Temporal lobe (tissue), 4 donors: ENCODE measurements at places on chromosomes 13 and 19. TPM values are rescaled to one million over a fixed set of nuclear protein-coding genes. Genes with fewer than 3 reads are reported as not detected.

The ZNF888 gene
- 3.0 TPM for total RNA-seq

The ACP7 gene
- not detected for total RNA-seq

The POMP gene
- total RNA-seq, result 43.8 TPM

The RFPL4AL1 gene
- not detected for total RNA-seq

The KCNJ14 gene
- total RNA-seq, result 1.2 TPM

The CAMSAP3 gene
- total RNA-seq, result 19.9 TPM
